ENCODE measurements at places on chromosomes 4 and X.

- DNase-seq: no peak
Measured at GRCh38 chr4:100008048-100008447, 58.0 kb upstream of the H2AZ1 start.

- peak; percentile 45 for DNase-seq
Measured at GRCh38 chr4:576245-576821, at the start of gene TMEM271. Gene TMEM271 (minus strand): TSS chr4:576295. CDS start chr4:576062, 233 bp downstream.

DNA sequence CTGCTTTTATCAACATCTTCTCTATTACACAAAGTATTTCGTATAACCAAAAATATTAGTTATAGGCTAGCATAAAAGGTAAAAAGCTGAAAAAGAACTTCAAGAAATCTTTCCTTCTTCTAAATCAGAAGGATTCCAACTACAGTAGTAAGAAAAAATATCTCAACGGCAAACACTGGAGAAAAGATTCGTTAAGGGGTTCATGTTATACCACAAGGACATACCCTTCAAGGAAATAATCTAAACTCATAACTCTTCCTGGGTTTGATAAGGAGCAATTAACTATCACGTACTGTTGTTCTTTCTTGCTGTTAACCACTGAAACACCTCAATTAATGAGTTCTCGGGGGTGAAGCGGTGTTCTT, 1.5 kb downstream of the SMIM14 start:
- DNase-seq: peak; percentile 56

DNA sequence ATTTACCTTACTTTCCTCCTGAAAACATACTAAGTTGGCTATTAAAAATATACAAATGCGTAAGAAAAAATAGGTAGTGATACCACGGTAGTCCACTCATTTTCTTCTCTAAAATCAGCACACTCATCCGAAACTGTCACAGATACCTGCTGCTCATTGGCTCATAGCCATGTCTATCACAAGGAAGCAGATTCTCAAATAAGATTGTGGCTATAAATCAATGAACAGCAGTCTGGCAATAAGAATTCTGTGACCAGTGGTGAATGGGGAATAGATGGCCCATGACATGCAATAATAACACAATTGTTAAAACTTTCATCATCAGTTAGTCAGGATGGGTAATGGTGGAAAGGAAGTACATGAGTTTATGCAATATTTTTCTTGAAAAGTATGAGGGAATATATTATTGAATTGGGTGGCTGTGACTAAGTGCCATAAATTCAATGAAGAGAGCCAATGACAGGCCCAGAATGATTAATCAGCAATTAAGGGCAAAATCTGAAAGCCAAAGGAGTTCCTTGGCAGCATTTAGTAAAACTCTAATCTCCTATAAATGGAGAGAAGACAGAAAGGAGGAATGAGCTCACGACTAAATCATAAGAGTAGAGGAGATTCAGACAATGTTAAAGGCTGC, 202.3 kb upstream of the NEIL3 start:
- no peak for DNase-seq

DNA sequence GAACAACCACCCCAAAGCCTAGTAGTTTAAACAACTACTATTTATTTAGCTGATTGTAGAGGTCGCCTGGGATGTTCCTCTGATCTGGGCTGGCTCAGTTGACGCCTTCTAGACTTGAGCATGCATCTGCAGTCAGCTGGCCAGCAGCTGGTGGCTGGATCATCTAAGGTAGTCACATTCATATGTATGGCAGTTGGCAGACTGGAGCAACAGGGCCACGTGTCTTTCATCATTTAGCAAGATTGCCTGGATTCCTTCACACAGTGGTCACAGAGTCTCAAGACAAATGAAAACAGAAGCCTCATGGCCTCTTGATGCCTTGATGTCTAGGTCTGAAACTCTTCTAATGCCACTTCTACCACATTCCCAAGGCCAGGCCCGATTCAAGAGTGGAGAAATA, 220.6 kb upstream of the S100G start:
- no peak for DNase-seq

GRCh38 chr4:123356921-123357320, 39.7 kb upstream of the SPRY1 start:
- DNase-seq: no peak

DNA sequence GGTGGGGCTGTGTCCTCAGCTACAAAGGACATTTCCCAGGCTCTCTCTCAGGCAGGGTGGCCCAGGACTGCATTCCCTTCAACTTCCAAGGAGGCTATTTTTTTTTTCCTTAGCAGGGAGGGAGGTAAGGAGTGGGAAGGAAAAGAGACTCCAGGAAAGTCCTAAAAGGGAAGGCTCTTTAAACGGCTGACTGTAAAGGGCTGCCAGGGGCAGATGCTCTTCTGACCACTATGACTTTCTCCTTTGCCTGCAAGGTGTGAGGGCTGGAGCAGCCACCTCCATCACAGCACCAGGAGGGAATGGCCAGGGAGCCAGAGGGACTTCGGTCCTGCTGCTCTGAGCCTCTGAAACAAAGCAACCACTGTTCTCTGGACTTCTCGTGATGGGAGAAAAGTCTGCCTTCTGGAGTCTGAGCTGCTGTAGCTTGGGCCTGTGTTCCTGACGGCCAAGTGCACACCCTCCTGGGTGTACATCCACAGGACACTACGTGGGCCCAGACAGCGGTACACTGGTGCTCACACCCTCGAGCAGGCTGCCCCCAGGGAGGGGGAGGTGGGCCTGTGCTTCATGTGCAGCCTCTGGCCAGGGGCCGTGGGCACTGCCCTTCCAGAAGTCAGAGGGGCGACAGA, 17.9 kb downstream of the NAT8L start:
- no peak for DNase-seq

GRCh38 chrX:19758539-19758938, 128.9 kb downstream of the SH3KBP1 start:
- peak; percentile 84 for DNase-seq

- DNase-seq: peak; percentile 63
Measured at GRCh38 chr4:53702334-53703266, 111.3 kb upstream of the LNX1 start.

GRCh38 chr4:105541420-105541819, 11.0 kb upstream of the ARHGEF38 start:
- DNase-seq: no peak

DNA sequence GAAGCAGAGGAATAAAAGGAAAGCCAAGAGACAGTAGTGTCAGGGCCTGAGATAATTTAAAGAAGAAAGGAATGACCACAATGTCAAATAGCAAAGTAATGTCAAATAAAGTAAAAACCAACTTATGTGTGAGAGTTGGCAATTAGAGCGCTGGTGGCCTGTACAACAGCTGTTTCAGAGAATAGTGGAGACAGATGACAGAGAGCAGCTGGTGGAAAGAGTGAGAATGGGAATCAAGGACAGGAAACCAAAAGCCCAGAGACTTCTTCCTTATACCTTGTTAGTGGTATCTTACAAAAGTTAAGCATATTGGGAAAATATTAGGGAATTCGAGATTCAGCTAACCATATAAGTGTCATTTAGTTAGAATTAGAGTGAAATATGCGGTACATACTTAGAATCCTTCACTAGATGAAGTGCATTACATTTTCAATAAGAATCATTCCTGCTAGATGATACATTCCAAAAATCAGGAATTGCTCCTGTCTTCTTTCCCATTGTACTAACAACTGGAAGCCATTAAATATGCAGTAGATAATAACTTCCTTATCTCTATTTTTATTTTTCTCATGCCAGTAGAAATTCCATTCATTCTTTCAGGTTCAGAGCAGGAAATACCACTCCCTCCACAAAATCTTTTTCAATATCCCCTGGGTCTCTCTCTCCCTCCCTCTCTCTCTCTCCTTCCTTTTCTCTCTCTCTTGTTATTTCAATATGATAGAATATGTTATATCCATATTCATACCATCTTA, 525.4 kb downstream of the CENPC start:
- no peak for DNase-seq

DNA sequence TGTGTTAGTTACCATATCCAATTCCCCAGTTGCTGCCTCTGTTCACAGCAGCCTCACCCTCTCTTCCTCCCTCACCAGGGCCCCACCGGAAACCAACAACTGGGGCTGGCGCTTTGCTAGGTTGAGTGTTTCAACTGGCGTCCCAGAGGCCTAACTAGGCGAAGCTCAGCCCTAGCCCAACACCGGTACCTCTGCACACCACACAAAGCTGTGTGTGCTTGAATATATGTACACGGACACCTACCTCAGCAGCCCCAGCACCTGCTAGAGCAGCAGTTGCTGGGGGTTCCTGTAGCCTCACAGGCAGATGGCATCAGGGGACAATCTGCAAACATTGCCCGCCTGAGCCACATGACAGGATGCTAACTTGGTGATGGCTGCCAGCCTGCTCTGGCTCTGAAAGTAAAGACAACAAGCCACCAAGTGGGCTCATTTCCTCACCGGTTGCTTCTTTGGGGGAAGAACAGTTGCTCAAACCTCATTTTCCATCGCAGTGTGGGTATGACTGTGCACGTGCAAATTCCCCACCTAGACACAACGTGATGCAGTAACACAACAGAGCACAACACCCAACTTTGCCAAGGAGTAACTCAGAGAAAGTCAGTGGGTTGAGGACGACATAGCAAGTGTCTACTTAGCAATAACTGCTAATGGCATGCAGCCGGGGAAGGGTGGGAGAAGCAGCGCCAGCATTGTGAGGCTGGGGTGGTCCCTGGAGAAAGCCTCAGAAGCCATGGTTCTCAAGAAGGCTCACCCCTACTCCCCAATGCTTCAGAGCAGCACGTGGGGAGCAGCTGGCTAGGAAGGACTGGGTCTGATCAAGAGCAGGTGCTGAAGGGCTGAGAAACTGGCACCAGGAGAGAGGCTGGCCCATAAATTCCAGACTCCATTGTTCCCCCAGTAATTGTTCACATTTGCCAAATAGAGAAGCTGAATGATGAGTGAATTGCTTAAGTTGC, 139.5 kb downstream of the SH3KBP1 start:
- DNase-seq: peak; percentile 77

- DNase-seq: no peak
Measured at GRCh38 chr4:39319676-39320075, 46.5 kb downstream of the RFC1 start.

DNA sequence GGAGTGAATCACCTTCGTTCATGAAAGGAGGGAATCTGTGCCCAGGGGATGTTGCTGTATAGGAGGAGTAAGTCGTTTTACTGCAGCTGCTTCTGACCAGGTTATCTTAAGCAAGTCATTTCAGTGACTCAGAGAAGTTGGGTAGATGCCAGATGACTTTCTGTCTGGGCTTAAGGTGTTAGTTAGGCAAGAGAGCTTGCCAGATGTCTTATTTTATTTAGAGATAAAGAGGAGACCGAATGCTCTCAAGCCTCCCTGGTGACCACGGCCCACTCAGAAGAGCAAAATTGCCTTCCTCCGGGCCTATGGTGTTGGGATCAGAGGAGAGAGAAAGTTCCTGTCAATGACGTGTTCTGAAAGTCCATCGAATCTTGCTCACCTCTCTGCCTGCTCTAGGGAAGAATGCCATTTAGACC, 16.3 kb upstream of the ZNF827 start:
- no peak for DNase-seq

GRCh38 chr4:41734371-41734770, 14.2 kb downstream of the PHOX2B start:
- DNase-seq: no peak

GRCh38 chr4:162645381-162645780, 481.6 kb upstream of the FSTL5 start:
- DNase-seq: no peak

DNA sequence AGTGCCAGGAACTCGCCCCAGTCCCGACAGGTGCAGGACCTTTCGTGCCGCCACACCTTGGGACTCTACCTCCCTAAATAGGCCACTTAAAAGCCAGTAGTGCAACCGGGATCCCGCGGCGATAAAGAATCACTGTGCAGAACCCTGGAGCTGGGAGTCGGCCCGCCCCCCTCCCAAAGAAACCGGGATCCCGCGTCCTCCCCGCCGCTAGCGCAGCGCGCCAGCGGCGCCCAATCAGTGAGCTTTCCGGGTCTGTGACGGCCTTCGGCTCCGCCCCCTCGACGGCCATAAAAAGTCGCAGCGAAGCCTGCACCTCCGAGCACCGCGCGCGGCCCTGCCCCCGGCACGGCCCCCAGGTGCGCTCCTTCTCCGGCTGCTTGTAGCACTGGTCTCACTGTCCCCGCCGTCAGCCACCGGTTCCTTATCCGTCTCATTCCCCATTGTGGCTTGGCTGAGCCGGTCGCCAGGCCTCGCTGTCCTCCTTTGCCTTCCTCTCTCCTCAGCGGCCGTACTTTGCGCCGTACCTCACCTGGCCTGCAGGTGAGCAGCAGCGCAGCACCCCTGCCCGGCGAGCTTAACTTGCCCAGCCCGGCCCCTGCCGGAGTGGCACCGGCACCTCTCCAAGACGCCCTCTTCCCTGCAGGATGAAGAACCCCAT, at the start of gene LRAT:
TSS of gene LRAT (plus strand) at position 318 of the 658 bp plus-strand sequence. CDS start at position 645, 327 bp downstream.
- DNase-seq: no peak

DNA sequence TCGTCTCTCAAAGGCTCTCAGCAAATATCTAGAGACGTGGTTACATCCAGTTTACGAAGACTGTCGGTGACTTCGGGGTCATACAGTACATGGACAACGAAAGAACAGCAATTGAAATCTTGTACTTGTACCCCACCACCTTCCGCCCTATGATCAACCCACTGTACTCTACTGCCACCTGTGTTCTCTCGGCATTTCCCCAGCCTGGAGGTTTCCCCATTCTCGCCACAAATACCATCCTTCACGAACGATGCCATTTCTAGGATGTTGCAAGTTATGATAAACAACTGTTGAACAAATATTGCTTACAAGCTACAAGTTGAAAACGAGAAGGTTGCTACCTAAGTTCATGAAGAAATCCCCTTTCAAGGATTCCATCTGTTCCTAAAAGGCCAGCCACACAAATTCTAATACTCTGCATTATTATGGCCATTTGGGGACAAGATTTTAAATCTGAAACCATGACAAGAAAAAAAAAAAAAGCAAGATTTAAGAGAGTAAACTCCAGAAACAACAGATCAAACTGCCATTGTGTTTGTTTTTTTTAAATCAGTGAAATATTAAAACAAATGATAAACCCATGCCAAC, 1.6 kb downstream of the APBB2 start:
- peak; percentile 54 for DNase-seq

DNA sequence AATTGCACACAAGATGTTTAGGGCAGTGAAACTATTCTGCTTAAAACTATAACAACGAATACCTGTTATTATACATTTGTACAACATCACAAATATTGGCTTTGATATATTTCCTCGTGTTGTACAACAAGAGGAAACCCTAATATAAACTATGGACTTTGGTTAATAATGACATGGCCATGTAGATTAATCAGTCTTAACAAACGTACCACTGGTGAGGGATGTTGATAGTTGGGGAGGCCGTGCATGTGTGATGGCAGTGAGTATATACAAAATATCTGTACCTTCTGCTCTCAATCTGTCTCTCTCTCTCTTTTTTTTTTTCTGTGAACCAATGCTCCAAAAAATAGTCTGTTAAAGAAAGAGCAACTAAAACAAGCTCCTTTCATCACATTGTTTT, 22.2 kb upstream of the HPGD start:
- DNase-seq: no peak

- DNase-seq: no peak
Measured at GRCh38 chrX:47482065-47482511, 934 bp downstream of the ZNF41 start.
